ENCODE measurements at places on chromosomes 7 and 10. TPM values are rescaled to one million over a fixed set of nuclear protein-coding genes. Genes with fewer than 3 reads are reported as not detected.

The OR9A2 gene
- not detected for total RNA-seq

The TRIM73 gene
- total RNA-seq = 0.59 TPM

The CEP55 gene
- total RNA-seq = 2.2 TPM

The MMS19 gene
- 96.3 TPM for total RNA-seq

The RBM20 gene
- not detected for total RNA-seq
